HEK293T (cell line): ENCODE measurements at places on chromosomes 12 and 14.

DNA sequence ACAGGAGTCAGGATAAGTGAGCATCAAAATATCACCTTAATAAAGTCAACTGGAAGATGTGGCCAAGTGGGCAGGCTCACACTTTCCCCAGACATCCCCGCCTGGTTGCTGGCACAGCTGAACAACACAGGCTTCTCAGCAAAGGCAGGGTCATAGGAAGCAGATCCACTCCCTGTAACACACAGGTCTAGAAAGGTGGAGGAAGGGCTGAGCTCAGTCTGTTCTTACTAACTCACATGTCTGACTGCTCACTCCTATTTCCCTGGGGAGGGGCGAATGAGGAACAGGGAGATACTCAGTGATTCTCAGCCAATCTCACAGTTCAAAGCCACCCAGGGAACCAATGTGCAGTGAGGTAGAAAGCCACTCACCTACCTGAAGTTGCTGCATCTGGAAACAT, 45.0 kb upstream of the AMN1 start:
- DNase-seq: no peak

GRCh38 chr14:70822530-70823185, 13.3 kb upstream of the MAP3K9 start:
- DNase-seq: peak; percentile 61

- no peak for DNase-seq
Measured at GRCh38 chr14:21874167-21874566, 200.5 kb upstream of the OR4E1 start.

- DNase-seq: no peak
Measured at GRCh38 chr12:93714382-93714781, 37.2 kb downstream of the CRADD start.

- DNase-seq: no peak
Measured at GRCh38 chr14:85358136-85358785, 171.7 kb upstream of the FLRT2 start.

GRCh38 chr14:94123296-94123695, 6.1 kb downstream of the IFI27L2 start:
- DNase-seq: no peak

GRCh38 chr12:44709166-44709565, 166.9 kb downstream of the NELL2 start:
- DNase-seq: no peak

- no peak for DNase-seq
Measured at GRCh38 chr14:73289729-73290128, 52.4 kb downstream of the PAPLN start.

DNA sequence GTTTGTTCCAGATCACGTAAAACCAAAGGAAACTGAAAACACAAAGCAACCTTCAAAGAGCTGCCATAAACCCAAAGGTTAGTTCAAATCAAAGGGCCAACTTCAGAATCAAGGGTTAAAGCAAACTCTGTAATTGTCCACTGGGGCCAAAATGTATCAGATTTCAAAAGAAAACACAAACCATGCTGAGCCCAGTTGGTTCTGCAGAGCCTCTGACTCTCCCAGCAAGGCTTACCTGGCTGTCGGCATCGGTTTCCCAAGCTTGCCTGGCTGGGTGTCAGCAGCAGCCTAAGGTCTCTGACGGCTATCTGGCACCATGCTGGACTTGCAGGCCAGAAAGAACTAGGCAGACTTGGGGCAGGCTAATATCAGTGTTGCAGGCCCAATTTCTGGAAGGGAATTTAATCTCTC, 125.3 kb downstream of the DAD1 start:
- DNase-seq: no peak

GRCh38 chr12:53976823-53977595, 2.3 kb upstream of the HOTAIR start:
- no peak for DNase-seq

DNA sequence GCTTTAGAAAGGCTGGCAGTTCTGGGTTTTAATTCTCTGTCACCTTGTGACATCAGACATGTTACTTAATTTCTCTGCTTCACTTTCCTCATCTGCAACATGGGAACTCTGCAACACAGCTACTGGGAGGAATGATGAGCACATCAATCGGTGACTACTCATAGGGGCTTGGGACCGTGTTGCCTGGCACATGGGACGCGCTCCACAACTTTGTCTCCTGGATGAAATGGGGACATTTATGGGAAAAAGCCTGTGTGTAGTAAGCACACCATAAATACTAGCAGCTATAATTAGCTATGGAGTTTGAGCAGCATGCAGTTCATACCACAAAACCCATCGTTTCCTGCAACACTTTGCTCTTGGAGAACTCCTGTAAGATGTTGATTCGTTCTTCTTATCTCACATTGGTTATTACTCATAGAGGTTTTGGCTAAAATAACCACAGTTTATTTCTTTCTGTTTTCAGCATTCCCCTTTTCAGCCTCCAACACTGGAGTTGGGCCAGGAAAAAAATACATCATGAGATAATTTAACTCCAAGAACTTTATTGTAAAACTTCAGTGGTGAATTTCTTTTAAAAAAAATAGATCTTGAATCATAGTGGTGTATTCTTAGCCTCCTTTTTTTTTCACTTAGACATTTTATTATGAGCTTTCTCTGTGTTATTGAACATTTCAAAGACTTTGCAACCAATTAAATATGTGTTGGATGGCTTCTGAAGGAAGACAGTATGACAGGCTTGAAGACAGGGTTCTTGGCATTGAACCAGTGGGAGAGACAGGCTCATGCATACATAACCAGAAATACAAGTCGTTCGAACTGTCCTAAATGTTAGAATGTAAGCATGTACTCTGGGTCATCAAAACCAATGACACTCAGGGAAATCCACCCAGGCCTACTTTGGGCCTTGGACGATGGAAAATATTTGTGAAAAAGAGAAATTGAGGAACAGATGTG, 72.7 kb downstream of the RIN3 start:
- no peak for DNase-seq

- no peak for DNase-seq
Measured at GRCh38 chr14:60563113-60563512, 54.2 kb downstream of the SIX6 start.

DNA sequence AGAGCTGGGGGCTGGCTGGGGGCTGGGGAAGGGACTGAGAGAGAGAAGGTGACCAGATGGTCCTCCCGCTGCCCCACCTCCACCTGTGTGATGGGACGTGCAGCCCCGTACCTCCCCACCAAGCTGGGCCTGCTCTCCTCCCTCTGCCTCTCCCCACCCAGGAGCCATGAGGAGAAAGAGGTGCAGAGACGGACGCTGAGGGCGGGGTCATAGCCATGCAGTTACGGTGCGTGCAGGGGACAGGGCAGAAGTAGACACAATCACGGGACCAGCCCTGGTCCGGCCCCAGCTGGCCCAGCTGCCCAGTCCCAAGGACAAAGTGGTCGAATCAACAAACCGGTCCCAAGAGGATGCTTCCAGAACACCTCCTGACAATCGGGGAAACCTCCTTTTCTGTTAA, 33.2 kb downstream of the RFLNA start:
- DNase-seq: no peak

DNA sequence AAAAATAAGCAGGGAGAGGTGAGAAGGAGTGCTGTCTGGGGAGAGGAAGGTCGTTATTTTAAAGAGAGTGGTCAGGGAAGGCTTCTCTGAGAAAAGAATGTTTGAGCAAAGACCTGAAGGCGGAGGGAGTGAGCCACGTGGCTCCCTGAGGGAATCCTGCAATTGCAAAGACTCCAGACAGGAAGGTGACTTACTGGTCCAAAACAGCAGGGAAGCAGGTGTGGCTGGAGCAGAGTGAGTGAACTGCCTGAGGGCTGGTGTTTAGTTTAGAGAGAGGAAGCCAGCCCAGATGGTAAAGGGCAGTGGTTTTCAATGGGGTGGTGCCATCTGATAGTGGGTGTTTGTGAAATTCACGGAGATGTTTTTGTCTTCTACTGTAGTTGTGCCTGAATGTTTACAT, 58.8 kb upstream of the LTA4H start:
- no peak for DNase-seq

DNA sequence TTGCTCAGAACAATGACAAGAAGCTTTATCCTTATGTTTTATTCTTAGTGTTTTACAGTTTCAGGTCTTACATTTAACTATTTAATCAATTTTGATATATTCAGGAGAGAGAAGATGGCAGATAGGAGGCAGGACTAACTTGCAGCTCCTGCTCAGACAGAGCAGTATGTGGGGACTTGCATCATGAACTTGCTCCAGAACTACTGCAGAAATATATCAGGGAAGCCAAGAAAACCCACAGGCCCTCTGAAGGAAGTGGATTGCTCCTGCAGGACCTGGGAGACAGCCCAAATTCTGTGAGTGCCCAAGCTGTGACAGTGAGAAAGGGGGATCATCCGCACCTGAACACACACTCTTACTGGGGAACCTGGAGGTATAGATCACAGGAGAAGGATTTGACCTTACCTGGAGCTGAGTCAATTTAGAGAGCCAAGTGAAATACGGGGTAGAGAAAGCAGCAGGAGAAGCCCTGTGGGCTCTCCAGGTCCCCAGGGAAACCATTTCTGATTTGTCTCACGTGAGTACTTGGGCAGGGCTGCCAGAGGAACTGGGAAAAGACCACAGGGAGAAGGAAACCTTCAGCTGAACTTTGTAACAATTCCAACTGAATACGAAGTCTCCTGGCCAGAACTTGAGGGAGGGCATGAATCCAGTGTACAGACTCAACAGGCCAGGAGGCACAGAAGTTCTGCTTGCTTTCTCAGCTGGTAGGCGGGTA, 28.9 kb upstream of the TSPAN8 start:
- DNase-seq: no peak

DNA sequence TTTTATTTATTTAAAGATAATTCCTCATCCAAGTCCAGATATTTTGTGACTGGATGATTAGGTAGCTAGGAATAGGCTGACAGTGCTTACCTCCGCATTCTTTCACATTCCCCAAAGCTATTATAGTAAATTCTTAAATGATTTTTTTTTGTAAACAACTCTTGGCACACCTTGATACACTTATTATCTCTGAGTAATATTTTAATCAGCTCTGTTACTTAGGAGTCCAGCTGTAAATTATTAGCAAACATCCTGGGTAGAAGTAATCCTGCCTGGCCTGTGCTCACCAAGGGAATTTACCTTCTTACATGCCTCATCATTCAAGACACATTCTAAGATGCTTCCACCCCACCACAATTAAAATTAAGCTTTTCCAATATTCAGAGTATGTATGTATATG, 186.1 kb downstream of the SLC2A13 start:
- no peak for DNase-seq

GRCh38 chr14:72892103-72892878, 1.6 kb downstream of the DPF3 start:
- DNase-seq: peak; percentile 34

DNA sequence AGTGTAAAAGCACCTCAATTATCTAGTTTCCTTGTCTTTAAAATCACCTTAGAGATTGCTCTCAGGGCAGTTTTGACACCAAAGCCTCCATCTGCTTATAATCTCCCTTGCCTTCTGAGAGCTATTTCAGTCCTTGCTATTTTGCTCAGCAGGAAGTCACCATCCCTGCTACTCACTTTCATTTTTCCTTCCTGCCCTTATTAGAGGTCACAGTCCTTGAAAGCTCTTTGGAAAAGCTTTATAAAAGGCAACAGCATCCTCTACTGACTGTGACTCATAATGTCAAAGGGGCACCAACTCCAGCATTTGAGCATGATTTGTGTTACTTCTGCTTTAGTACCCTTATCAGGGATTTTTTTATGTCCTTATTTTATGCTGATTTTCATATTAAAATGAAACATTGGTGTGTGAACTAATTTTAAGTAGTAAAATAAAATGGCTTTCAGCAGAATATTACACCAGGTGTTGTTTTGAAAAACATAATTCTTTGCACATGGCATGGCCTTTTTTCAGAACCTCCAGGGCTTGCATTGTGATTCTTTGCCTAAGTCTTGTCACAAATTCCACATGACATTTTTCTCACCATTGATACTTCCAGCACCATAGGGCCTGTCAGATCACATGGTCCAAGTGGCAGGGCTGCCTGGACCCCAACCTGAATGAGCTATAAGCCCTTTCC, 213.0 kb downstream of the ADAMTS20 start:
- peak; percentile 52 for DNase-seq

GRCh38 chr14:23009939-23010726, at the start of gene C14orf93:
Gene C14orf93 (minus strand): TSS chr14:23010143. CDS start chr14:22999023, 11,120 bp downstream.
- DNase-seq: peak; percentile 83

DNA sequence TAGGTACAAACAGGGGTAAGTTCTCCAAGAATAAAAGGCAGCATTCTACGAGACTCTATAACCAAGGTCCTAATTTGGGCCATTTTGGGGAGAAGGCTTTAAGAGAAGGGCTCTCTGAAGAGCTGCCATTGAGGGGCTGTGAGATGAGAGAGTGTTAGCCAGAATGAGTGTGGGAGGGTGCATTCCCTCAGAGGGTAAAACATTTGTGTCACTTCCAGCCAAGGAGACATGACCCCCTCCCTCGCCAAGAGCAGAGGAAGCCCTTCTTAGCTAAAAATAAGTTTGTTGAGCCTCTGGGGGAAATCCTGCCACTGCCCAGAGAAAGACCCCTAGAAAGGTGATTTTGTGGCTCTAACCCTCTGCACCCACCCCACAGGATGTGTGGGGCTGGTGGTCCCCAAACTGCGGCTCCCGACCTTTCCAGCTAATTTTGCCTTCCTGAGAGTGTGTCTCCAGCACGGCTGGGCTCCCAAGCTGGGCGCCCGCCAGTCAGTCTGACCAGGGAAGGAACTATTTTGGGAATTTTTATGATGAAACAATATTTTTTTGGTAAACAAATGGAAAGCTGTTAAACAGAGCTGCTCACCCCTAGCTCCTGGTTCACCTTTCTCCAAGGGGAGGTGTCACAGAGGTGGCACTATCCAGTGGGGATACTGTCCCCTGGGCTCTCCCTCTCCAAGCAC, 65.9 kb upstream of the JDP2 start:
- DNase-seq: no peak

- DNase-seq: peak; percentile 74
Measured at GRCh38 chr12:442235-442884, 17.4 kb upstream of the B4GALNT3 start.

DNA sequence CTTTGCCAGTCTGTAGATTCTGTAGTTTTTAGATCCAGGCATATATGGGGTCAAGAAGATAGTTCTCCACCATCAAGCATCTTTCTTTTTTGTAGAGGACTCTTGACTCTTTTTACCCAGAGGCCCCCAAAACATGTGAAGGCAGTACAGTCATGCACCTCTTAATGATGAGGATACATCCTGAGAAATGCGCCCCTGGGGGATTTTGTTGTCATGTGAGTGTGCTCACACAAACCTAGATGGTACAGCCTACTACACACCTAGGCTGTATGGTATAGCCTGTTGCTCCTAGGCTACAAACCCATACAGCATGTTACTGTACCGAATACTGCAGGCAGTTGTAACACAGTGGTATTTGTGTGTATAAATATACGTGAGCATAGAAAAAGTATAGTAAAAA, 23.0 kb downstream of the EVL start:
- DNase-seq: no peak

- DNase-seq: no peak
Measured at GRCh38 chr12:27988594-27989233, 16.2 kb upstream of the PTHLH start.
